ENCODE measurements at places on chromosomes 4 and X. TPM values are rescaled to one million over a fixed set of nuclear protein-coding genes. Genes with fewer than 3 reads are reported as not detected.

Gene F8A2
- not detected for total RNA-seq

Gene HTR2C
- total RNA-seq, result not detected

Gene PLAC1
- not detected for total RNA-seq

DNA sequence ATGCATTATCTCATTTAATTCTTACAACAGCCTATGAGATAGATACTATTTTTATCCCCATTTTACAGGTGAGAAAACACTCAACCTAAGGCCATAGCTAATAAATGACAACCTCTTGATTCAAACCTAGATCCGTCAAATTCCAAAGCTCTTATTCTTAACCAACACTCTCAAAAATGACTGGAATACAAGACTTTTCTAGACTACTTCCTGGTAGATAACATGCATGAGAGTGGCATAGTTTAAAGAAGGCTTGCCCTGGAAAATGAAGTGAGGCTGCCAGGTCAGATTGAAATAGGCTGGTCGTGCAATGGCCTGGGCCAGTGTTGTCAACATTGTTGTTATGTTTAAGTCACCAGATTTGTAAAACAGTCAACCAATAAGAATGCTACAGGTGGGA is 86.6 kb downstream of the DNAAF6 start:
- H3K27me3 ChIP-seq, result no peaks in the 10 kb centered on the region
- no peaks in the 10 kb centered on the region for H3K4me1 ChIP-seq
- no peak for DNase-seq
- no peak overlapping the region for H3K27ac ChIP-seq

- peak overlapping the region; percentile 90 for H3K27ac ChIP-seq
- DNase-seq, result peak; percentile 74
- H3K27me3 ChIP-seq, result no peaks in the 10 kb centered on the region
- no peaks in the 10 kb centered on the region for H3K4me1 ChIP-seq
- peak overlapping the region; percentile 71 for H3K4me3 ChIP-seq
- no peaks in the 10 kb centered on the region for H3K36me3 ChIP-seq
These were observed 151.2 kb upstream of the SLC4A4 start for GRCh38 chr4:71187404-71188155.

DNA sequence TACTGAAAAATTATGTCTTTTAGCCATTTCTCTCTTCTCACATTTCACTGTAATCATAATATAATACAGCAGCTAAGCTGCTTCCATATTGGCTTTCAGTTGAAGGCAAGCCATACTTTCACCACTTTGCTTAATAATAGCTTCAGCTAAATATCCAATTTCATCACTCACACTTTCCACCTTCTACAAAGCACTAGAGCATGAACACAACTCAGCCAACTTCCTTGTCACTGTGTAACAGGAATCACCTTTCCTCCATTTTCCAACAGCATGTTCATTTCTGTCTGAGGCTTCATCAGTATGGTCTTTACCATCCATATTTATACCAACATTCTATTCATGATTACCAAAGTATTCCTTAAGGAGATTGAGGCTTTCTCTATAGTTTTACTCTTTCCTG is 219.8 kb upstream of the CTSO start:
- no peaks in the 10 kb centered on the region for H3K27me3 ChIP-seq
- no peak overlapping the region for H3K4me3 ChIP-seq
- no peak for DNase-seq
- no peaks in the 10 kb centered on the region for H3K4me1 ChIP-seq
- no peaks in the 10 kb centered on the region for H3K36me3 ChIP-seq
- H3K27ac ChIP-seq, result no peak overlapping the region
